ENCODE measurements at places on chromosomes 2 and 18.

GRCh38 chr18:58992301-58993231 lies 127.9 kb downstream of the ZNF532 start:
- DNase-seq: no peak

DNA sequence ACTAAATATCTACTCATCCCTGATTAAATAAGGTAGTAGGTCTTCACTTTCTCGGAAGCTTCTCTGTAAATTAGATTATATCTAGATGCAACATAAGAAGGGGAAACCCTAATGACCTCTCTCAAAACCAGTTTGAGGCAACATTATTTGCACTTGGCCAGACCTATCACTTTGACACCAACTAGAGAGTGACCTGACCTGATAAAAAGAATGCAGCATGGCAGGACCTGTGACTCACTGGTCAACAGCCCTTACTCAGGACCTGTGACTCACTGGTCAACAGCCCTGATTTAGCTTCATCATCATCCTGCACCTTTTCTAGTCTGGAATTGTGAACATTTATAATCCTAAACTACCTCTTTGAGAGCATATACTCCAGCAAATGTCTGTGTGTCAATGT lies 1957.7 kb upstream of the CELF4 start:
- peak; percentile 0 for DNase-seq

GRCh38 chr2:172333235-172333977 lies 94.0 kb upstream of the ITGA6 start:
- DNase-seq: no peak

DNA sequence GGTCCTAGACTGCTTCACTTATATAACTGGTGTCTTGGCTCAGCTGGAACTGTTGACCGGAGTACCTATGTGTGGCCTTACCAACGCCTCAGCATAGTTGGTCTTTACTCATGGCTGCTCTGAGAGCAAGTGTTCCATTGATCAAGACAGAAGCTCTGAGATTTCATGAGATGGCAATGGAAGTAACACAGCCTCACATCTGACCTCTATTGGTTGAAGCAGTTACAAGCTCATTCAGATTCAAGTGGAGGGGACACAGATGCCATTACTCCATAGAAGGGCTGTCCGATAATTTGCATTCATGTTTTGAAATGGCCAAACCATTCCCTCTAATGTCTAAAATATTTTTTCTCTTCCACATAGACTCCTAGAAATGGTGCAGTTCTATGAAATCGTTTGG lies 46.4 kb upstream of the STK39 start:
- no peak for DNase-seq
